ENCODE measurements at places on chromosomes 1 and 21.

- DNase-seq = no peak
Observed at GRCh38 chr1:100343897-100344296, 8.4 kb upstream of the CDC14A start.

DNA sequence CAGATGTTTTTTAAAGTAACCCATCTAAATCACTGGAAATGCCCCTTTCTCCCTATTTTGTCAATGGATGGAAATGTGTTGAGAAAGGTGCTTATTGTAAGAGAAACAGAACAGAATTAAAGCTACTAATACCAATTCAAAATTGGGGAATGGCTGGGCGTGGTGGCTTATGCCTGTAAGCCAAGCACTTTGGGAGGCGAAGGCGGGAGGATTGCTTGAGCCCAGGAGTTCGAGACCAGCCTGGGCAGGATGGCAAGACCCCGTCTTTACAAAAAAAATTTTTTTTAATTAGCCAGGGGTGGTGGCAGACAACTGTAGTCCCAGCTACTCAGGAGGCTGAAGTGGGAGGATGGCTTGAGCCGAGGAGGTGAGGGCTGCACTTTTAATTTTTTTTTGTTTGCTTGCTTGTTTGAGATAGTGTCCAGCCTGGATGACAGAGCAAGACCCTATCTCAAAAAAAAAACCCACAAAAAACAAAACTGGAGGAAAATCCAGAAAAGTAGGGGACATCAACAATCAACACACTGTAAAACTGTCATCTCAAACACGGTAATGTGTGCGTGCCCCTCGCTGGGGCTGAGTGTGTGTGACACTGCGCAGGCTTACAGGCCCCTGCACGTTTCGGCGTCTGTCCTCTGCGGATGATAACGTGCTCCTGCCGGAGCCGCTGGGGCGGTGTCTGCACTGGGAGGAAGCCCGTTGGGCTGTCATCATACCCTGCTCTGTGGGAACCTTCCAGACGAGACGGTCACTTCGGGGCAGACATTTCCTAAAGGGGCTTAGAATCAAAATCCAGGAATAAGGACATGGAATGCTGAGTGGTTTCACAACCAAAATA, 11.6 kb upstream of the POFUT2 start:
- no peak for DNase-seq

DNA sequence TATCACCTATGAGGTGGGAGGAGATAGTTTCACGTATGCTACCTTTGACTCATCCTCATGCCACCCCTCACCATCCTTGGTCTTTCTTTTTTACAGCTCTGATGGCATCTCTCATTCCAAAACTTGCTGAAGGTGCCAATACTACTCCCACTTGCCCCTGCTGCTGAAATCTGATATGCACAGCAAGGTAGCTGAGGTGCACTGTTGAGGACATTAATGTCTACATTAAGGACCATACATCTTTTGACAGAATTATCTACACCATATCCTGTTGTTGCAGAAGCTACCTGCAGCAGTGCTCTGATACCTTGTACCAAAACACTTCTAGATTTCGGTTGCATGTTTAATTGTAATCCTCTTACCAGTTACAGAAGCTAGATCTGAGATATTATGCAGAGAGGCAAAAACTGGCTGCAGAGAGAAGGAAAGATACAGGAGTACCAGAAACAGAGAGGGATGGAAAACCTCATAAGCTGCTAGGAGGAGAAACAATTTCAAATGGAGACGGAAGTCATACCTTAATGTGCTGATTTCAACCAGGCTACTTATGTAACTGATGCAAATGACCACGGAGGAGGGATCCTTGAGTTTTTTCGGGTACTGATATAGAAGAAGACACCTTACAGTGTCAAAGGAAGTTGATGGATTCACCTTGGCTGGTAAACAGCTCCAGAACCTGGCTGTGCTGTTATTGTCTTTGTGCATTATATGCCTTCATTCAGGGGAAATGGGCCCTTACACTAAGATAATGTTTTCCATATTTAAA, 19.3 kb upstream of the PTPRC start:
- DNase-seq = no peak

DNA sequence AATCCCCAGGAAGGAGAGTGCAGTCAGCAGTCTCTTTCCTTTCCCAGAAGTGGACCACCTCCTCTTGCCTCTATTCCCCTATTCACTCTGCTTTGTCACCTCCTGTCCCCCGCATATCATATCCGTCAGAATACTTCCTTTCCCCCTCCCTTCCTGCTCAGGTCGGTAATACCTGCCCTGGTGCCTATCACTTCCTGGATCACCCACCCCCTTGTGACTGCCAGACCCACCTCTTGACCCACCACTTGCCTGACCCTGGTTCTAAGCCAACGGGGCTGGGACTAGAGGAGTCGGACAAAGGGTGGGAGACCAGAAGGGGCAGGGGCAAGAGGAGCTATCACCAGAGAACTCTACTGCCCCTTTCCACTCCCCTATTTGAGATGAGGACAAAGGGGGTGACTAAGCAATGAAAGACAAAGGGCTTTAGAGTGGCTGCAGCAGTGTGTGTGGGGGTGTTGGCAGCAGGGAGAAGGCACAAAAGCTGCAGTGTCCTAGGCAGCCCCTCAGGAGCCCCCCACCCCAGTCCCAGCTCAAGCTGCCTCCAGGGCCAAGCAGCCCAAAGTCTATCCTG, 1.7 kb upstream of the ADAMTS4 start:
- DNase-seq = peak; percentile 54

DNA sequence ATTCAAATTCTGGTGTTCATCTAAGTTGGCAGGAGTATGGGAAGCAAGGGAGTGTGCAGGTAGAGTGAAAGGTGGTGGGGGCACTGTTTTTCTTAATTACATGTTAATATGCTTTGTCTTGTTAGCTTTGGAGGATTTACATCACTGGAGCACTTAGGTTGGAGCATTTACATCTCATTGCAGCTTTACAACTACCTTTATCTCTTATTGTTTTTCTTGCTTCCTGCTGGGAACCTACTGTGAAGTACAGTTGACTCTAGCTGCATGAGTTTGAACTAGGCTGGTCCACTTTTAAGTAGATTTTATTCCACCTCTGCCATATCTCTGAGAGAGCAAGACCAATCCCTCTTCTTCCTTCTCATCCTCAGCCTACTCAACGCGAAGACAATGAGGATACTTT, 554.8 kb upstream of the B3GALT2 start:
- no peak for DNase-seq

GRCh38 chr1:115815694-115816093, 25.2 kb downstream of the NHLH2 start:
- no peak for DNase-seq

DNA sequence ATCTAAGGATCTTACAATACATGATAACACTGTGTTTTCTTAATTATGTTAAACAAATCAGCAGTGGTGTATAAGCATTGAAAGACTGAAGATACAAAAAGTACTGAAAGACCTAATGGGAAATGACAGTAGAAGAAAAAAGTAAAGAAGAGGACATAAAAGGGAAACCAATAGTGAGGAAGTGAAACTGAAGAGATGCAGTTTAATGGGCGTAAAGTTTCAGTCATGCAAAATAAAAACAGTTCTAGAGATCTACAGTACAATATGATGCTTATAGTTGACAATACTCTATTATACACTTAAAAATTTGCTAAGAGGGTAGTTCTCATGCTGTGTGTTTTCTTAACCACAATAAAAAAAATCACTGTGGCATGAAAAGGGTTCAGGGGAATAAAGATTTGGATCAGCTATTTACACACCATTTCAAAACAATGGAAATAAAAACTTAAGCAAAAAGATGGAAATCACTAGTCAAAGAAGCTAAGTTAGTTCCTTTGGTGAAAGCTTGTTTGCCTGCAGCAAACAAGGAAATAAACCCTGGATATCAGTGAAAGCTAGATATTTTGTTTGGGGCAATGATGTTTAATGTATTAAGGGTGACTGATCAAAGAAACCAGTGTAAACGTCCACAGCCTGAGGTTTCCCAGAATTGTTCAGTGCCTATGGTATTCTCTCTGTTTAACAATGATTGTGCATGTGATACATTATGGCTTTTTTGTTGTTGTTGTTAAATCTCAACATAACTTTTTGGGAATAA, 1160.8 kb upstream of the ADGRL2 start:
- DNase-seq = no peak

GRCh38 chr1:232553050-232553754, 76.7 kb downstream of the SIPA1L2 start:
- no peak for DNase-seq

GRCh38 chr1:5508669-5509330, 483.4 kb downstream of the NPHP4 start:
- peak; percentile 18 for DNase-seq

- DNase-seq = no peak
Observed at GRCh38 chr1:201017828-201018163, 5.7 kb downstream of the KIF21B start.

DNA sequence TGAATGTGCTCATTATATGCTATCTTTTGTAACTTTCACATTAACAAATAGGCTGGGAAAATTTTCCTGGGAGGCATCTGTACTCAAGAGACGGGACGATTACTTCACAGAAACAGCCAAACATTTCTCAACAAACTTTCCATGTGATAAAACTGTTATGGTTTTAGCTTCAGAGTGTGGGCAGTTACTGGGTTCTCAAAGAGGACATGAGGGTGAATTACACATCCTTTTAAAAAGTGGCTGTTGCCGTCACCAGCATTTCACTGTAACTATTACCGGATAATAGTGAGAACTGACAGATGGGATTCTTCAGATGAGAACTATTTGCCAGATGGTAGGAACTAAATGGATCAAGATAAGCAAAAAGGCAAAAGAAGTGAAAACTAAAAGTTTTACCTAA, 109.1 kb downstream of the APP start:
- DNase-seq = no peak

GRCh38 chr1:220425852-220426251, 102.1 kb upstream of the MARK1 start:
- DNase-seq = no peak

DNA sequence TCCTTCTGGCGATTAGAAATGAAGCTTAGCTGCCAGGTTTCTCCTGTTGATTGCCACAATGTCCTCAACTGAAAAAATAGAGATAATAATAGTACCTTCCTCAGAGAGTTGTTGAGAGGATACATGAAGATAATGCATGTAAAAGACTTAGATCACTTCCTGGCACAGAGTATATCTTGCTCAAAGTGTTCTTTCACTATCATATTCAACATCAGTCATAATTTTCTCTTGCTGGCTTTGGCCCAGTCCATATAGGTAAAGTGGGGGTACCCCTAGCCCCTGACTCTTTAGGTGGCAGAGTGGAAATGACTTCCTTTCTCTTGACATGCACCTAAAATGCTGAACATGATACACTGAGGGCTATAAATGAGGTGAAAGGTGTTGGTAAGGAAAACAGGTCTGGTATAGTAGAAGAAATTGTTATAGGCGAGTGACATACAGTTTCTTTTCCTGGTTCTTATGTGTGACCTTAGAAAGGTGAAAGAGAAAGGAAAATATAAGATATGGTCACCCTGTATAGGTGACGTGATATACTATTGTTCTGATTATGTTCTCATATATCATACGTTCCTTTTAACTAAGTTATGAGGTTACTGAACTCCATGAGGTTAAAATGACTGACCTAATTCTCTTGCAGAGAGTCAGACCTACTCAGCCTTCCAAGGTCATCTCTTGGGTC, 209.9 kb upstream of the DEPDC1 start:
- DNase-seq = no peak

DNA sequence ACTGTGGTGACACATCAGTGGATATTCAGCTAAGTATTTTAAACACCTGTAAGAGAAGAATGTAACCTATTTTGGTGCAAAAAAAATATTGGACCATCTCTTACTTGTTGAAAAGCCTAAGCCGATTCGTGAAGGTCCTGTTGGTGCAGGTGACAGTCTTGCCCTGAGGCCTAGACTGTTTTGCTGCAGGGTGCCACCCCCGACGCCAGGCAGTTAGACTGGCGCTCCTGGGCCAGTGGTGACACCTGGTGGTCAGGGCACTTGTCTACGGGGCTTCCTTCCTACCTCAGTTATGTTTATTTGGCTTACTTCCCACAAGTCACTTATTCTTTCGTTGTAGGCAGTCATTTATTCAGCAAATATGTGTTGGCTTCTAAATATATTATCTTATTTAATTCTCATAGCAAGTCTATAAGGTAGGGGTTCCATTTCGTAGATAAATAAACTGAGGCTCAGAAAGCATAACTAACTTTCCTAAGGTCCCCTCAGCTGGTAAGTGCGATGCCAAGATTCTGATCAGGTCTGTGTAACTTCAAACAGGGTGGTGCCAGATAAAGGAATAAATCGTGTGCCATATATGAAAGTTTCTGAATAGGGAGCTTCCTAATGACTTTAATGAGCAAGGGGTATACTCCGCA, 1.9 kb downstream of the EEIG2 start:
- DNase-seq = peak; percentile 83

DNA sequence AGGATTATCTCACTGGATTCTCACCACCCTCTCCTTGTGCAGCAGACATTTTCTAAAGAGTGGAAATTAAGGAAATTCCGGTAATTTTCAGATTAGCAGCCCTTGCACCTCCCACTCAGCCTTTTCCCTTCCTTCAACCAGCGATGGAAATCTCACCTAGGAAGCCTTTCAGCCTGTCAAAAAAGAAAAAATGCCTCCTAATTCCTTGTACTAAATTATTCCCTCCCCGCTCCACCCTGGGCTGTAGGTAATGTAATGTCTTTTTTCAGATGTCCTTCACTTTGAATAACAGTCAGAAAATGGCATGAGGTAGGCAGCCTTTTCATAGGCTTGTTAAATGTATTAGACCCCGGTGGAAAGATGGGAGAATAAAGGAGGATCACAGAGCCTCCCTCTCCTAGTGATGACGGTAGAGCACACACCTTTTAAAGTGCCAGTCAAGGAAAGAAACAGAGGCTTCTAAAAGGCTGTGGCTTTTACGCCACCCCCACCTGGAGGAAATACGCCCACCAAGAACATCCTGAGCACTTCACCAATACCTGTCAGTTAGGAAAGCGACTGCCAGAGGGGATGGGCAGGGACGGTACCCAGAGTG, 62.8 kb upstream of the NEK2 start:
- no peak for DNase-seq

- no peak for DNase-seq
Observed at GRCh38 chr1:89465201-89465600, 59.4 kb upstream of the LRRC8B start.

- no peak for DNase-seq
Observed at GRCh38 chr1:22105611-22106207, 37.2 kb downstream of the WNT4 start.

- no peak for DNase-seq
Observed at GRCh38 chr1:190124068-190124467, 353.6 kb downstream of the BRINP3 start.

- DNase-seq = no peak
Observed at GRCh38 chr1:182109771-182110170, 48.3 kb upstream of the ZNF648 start.

GRCh38 chr1:59703918-59704378, 110.8 kb upstream of the HOOK1 start:
- no peak for DNase-seq

DNA sequence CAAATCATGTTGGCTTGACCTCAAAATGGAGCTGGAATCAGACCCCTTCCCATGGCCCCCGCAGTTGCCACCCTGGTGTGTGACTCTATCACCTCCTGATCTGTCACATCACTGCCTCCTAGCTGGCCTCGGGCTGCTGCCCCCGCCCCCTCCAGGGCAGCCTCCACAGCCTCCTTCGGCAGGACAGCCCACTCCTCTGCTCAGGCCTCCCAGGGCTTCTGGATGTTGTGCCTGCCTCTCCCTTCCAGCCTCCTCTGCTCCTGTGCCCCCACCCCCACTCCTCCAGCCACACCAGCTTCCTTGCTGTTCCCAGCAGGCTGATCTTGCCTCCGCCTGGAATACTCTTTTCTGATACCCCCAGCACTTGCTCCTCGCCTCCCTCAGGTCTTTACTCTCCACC, 134.4 kb upstream of the EDN2 start:
- DNase-seq = no peak

Data from activated T-cell treated with anti-CD3 and anti-CD28 coated beads, Interleukin-2, amount 50 U/mL, for 24 hours (primary cell).